Spinal cord (tissue), 10 donors: ENCODE measurements at places on chromosomes 3 and 15.
A peak's percentile ranks its signal among the peaks of the same experiment; 100 is the strongest.

- DNase-seq: no peak
These were observed 116.1 kb downstream of the ANP32A start for GRCh38 chr15:68704496-68705021.

DNA sequence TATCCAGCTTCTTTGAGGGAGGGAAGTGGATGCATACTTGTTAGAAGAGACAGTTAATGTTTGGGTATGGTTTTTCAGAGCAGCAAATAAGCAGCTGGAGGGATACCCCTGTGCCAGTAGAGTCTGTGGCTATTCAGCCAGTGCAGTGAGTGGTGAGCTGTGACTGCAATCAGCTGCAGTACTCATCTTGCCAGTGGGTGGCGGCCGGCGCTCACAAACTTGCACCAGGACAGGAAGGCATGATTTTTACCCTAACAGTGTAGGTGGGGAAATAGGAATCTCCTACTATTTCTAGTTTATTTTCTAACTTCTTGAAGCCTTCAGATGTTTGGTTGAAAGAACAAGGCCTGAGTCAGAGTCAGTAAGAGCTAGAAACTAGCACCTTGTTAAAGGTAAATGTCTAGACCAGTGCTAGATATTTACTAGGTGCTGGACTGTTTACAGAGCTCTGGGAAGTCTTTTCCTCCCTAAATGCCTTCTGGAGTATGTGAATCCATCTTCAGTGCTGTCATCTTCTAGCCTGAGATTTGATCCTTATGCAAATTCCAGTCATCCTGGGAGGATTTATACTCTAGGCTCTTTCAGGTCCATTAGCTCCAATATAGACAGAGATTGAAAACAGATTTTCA is 23.6 kb downstream of the TIMP4 start:
- peak; percentile 36 for DNase-seq

DNA sequence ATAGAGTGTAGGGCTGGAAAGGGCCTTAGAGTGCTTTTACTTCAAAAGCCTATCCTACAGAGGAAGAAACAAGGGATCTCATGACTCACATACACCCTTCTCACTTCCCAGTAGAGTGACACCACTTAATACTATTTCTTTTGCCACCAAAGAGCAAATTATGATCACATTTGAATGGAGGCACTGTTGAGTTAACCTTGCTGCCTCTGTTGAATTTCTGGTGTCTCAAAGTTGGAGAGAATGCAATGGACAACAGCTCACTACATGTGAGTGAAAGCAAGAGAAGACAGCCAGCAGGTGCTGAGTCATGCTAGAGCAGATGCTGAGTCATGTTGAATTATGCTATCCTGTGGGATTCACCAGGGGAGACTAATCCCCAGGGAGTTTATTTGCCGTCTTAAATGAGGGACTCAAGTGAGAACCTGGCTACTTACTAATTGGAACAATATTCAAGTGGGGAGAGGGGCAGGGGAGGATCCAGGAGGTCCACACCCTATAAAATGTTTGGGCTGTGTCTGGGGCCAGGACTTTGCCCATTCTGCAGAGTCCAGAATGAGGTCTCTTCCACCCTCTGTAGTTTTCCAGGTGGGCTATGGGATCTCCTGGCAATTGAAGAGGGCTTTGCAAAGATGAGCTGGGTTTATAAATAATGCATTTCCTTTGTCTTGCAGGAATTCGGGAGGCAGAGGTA is 35.8 kb downstream of the ST8SIA2 start:
- DNase-seq: no peak

DNA sequence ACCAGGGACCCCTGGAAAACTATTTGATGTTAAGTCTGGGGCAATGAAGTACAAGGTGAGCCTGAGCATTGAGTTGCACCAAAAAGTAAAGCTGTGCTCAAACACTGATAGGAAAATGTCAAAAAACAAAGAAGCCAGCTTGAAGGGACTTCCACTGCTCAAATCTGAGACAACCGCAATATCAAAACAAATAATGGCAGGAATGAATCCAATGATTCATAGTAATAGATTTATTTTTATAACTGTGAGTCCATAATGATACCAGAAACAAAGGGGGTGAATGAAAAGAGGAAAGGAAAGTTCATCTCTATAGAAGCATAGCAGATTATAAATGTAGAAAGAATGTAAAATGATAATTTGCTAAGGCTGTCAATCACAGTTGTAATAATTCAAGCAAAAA is 237.3 kb upstream of the ZBTB20 start:
- no peak for DNase-seq

GRCh38 chr3:6528951-6529350 is 332.0 kb upstream of the GRM7 start:
- DNase-seq: no peak

DNA sequence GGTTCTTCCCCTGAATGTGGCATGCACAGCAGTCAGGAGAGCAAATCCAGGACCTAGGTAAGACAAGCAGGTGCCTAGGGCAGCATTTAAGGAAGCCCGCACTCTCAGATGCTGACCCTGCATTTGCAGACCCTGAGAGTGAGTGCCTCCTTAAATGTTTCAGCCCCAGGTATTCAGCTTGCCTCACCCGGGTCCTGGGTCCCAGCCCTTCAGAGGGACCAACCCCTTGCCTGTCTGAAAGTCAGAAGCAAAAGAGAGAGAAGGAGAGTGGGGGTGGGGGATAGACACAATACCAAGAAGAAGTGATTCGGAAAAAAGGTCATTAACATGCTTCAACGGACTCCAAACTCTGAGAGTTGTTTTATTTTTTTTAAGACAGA is 75.0 kb downstream of the MEGF11 start:
- DNase-seq: no peak

DNA sequence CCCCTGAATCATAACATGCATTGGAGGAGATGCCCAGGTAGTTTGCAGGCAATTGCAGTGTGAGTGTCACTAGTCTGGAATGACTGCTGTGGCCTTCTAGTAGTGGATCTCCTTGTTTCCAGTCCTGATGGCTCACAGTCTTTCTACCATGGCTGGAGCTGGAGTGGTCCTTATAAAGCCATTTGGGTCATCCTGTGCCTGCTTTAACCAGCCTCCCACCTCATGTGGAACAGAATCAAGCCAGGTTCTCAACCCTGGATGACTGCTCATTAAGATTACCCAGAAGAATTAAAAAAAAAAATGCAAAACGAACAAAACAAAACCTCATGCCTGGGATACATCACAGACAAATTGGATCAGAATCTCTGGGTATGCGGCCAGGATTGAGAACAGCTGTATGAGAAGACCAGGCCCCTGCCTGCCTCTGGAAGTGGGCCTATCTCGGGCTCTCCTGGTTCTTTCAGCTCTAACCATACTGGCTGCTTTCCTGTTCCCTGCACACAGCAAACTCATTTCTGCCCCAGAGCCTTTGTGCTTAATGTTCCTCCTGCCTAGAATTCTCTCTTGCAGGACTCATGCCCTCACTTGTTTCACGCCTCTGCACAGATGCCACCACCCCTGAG is 96.4 kb downstream of the ITPR1 start:
- no peak for DNase-seq

- DNase-seq: no peak
These were observed 16.7 kb downstream of the NRROS start for GRCh38 chr3:196656213-196656612.

DNA sequence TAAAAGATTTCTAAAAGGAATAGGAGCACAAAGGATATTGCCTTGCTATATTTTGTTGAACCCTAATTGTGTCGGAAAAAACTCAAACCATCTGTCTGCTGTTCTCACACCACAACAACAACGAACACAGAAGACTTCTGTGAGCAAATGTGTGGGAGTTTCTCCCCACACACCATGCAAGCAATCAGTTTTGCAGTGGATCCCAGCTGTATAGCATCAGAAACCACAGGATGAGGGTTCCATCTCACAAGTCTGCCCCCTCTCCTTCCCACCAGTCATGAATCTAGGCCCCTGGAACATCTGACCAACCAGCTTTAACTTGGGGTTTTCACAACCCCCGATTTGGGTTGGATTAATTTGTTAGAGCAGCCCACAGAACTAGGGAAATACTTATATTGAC is 91.3 kb upstream of the SLC4A7 start:
- DNase-seq: no peak

GRCh38 chr3:126982471-126983175 is at the start of gene PLXNA1:
PLXNA1 (plus strand) TSS chr3:126983115; CDS start chr3:126988594, 5,479 bp downstream.
- DNase-seq: peak; percentile 48

DNA sequence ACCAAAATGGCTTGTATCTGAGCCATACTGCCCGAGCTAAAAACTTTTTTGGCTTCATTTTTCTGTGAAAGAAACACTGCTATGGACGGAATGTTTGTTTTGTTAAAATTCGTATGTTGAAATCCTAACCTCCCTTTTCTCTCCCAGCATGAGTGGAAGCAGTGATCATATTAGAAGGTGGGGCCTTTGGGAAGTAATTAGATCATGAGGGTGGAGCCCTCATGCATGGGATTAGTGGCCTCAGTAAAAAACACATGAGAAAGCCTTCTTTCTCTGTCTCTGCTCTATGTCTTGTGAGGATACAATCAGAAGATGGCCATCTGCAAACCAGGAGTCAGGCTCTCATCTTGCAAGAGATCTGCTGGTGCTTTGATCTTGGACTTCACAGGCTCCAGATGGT is 7.4 kb upstream of the FNDC3B start:
- no peak for DNase-seq

- no peak for DNase-seq
These were observed 220.4 kb downstream of the ADAMTS9 start for GRCh38 chr3:64467255-64467944.

- no peak for DNase-seq
These were observed 7.8 kb upstream of the ACSBG1 start for GRCh38 chr15:78242128-78242527.

GRCh38 chr3:87052499-87053260 is 61.7 kb upstream of the VGLL3 start:
- no peak for DNase-seq

- no peak for DNase-seq
These were observed 202.3 kb upstream of the POU1F1 start for GRCh38 chr3:87478716-87479115.

DNA sequence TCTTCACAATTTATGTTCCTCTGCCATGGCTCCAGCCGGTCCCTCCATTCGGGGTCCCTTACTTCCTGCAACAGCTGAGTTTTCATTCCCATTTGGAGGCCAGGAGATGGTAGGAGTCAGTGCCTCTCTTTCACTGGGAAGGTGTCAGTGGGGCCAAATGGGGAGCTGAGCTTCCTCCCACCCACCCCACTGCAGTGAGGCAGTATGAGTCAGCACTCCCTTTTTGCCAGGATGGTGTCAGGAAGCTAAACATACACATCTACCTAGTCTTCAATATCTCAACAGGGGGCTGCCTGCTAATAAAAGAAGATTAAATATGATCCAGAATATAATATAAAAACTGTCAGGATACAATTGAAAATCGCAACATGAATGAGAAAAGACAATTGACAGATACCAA is 12.7 kb upstream of the ACTC1 start:
- no peak for DNase-seq

DNA sequence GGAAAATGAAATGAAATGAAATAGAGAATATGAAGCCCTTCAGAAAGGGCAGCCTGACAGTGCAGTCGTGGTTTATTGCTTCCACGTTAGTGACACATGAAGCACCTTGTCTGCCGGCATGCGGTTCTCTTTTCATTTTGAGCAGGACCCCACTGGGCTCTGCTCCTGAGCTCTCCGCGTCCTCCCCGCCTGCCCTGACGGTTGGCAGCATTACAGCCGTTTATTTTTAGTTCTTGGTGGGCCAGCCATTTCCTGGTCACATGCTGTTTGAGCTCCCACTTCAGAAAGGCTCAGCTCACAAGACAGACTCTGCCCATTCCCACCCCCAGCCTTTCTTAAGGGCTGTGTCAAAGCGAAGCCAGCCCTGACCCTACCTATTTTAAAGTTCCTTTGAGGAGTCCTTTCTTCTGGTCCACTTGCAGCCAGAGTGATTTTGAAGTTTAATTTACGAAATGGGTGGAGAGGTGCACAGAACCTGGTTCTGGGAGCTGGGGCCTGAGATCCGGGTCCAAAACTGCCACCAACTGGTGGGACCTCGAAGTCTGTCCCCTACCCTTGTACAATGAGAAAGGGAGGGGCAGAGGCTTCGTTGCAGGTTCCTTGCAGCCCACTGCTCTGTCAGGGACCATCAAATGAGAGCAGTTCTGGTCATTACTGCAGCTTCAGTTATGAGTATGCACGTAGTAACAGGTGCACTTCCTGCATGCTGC is 60.1 kb downstream of the MGLL start:
- no peak for DNase-seq

- DNase-seq: peak; percentile 63
These were observed 264.4 kb upstream of the ZNF717 start for GRCh38 chr3:76049776-76050175.

DNA sequence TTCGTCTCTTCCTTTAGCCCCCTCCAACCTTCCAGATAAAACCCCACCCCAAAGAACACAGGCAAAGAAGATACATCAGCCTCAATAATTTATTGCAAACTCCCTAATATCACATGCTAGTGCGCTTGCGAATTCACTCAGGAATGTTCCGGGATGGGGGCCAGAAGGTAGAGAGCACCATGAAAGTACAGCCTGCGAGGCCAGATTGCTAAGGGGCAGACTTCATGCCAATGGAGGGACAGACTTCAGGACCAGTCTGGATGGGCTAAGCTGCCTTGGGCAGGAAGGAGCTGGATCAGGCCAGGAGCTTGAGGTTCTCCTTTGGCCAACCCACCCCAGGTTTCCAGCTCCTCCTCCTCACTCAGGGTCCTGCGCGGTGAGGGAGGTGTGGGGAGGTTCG is 13.4 kb downstream of the CIDEC start:
- DNase-seq: no peak

GRCh38 chr15:95595759-95596158 is 734.7 kb upstream of the NR2F2 start:
- no peak for DNase-seq

- DNase-seq: no peak
These were observed 137.5 kb downstream of the XXYLT1 start for GRCh38 chr3:195133462-195133861.

DNA sequence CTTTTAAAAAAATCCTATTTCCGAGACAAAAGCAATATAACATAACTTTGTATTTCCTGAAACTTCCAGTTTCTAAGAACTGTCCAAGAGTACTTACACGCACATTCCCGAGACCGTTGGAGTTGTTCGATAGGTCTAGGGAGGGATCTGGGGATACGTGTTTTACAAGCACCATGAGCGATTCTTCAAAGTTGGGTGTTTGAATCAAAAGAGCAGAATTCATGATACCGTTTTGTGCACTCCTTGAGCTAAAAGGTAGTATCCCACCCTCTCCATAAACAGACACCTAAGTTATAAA is 700 bp upstream of the EDEM1 start:
- no peak for DNase-seq

DNA sequence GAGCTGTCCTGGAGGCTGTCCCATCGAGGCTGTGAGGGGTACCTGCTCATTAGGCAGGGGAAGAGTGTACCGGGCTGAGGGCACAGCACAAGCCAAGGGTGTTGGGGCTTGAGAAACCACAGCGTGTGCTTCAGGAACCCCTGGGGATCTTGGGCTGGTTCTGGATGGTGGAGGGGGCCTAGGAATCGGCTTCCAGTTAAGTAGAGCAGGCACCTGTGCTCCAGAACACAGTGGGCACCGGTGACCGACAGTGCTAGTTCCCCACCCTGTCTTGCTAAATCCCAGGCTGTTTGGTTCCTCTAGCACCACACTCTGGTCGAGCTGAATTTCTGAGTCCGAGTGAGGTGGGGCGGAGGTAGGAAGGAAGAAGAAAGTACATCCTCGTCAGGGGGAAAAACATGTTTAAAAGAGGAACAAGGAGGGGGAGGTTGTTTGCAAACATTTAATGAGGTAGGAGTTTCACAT is 29.1 kb downstream of the SLC6A6 start:
- DNase-seq: no peak
